Activated CD4-positive, alpha-beta memory T cell treated with anti-CD3 and anti-CD28 coated beads for 36 hours (primary cell): ENCODE measurements at places on chromosomes 11 and 22. TPM values are rescaled to one million over a fixed set of nuclear protein-coding genes. Genes with fewer than 3 reads are reported as not detected.

DNA sequence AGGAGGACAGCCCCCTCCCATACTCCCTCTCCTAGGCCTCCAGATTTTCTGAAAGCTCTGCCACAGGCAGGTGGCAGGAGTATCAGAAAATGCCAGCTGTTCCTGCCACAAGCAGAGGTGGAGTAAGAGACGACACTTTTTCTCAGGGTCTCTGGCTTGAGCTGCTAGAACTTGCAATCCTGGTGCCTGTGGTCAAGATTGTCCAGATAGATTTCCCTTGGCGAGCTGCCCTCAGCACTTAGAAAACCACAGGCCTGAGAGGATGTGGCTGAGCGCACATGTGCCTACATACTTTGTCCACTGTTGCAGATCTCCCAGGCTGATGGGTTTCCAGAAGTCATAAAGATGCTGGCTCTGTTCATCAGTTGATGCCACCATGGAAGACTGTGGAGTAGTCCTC, 65.7 kb upstream of the NAV2 start:
- no peaks in the 10 kb centered on the region for H3K4me1 ChIP-seq
- H3K36me3 ChIP-seq: no peaks in the 10 kb centered on the region
- DNase-seq: no peak
- H3K27ac ChIP-seq: no peak overlapping the region
- no peak overlapping the region for H3K4me3 ChIP-seq

GRCh38 chr22:48595511-48595905, 1232.2 kb downstream of the BRD1 start:
- no peak for DNase-seq
- no peaks in the 10 kb centered on the region for H3K4me1 ChIP-seq
- no peaks in the 10 kb centered on the region for H3K27me3 ChIP-seq
- H3K27ac ChIP-seq: no peak overlapping the region
- H3K4me3 ChIP-seq: no peak overlapping the region
- no peaks in the 10 kb centered on the region for H3K36me3 ChIP-seq

DNA sequence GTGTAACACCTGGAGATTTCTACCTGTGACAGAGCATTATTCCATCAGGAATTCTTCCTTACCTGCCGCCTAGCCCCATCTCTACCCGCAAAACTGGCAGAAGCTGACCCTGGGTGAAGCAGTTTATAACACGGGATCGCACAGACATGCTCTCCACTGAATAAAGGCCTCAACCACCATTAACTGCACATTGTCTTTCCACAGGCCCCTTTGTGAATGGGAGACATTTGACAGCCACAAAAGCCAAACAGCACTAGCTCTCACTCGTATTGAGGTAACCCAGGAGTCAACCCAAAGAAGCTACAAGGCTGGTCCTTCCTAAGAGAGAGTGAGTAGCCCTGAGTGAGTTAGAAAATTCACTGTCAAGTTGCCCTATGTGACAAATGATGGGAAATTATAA, 135.6 kb downstream of the RCN1 start:
- no peak overlapping the region for H3K4me3 ChIP-seq
- H3K36me3 ChIP-seq: no peaks in the 10 kb centered on the region
- no peak overlapping the region for H3K27ac ChIP-seq
- H3K27me3 ChIP-seq: peaks cover 6% of the 10 kb centered on the region
- no peaks in the 10 kb centered on the region for H3K4me1 ChIP-seq

GRCh38 chr11:86415026-86415425, 40.3 kb downstream of the CCDC81 start:
- DNase-seq: no peak
- no peak overlapping the region for H3K27ac ChIP-seq
- H3K4me1 ChIP-seq: peaks cover 6% of the 10 kb centered on the region

- no peak overlapping the region for H3K27ac ChIP-seq
- no peaks in the 10 kb centered on the region for H3K4me1 ChIP-seq
- no peak overlapping the region for H3K4me3 ChIP-seq
- peaks cover 3% of the 10 kb centered on the region for H3K27me3 ChIP-seq
- no peaks in the 10 kb centered on the region for H3K36me3 ChIP-seq
Observed at GRCh38 chr11:115085461-115086210, 407.3 kb downstream of the NXPE2 start.

DNA sequence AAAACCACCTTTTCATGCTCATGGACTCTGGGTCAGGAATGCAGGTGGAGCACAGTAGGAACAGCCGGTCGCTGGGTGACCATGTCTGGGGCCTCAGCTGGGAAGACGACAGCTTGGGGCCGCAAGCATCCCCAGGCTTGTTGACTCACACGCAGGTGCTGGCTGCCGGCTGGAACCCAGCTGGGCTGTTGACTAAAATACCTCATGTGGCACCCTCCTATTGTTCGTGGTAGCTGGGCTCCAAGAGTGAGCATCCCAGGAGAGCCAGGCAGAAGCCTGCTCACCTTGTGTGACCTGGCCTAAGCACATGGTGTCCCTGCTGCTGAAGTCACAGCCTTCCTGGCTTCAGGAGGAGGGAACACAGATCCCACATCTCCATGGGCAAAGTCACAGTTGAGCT, 9.4 kb downstream of the DPP3 start:
- no peak for DNase-seq
- peaks cover 2% of the 10 kb centered on the region for H3K4me1 ChIP-seq
- no peak overlapping the region for H3K4me3 ChIP-seq
- H3K36me3 ChIP-seq: peaks cover 19% of the 10 kb centered on the region
- H3K27me3 ChIP-seq: no peaks in the 10 kb centered on the region

- H3K27me3 ChIP-seq: peaks cover 29% of the 10 kb centered on the region
- no peak overlapping the region for H3K4me3 ChIP-seq
Observed at GRCh38 chr22:28938286-28938833, 55.0 kb downstream of the ZNRF3 start.

DNA sequence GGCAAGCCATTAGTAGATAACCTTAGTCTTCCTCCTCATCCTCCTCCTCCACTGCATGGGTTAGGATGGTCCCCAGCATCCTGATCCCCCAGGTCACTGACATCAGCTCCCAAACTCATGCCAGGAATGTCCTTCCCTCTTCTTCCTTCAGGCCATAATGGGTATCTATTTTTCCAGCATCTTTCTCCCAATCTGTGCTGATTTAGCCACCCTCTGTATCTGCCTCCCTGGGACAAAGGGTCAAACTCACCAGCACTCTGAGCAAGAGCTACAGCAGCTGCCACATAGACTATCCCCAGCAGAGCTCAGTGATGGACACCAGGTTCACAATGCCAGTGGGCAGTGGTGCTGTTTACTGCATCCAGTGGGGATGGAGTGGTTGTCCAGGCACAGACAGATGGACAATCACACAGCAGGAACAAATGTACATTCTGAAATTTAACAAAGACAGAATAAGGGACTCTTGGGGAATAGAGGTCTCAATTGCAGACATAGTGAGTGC, 115.2 kb upstream of the TOP3B start:
- peaks cover 10% of the 10 kb centered on the region for H3K4me1 ChIP-seq
- no peak for DNase-seq
- H3K27me3 ChIP-seq: peaks cover 24% of the 10 kb centered on the region
- H3K36me3 ChIP-seq: no peaks in the 10 kb centered on the region

DNA sequence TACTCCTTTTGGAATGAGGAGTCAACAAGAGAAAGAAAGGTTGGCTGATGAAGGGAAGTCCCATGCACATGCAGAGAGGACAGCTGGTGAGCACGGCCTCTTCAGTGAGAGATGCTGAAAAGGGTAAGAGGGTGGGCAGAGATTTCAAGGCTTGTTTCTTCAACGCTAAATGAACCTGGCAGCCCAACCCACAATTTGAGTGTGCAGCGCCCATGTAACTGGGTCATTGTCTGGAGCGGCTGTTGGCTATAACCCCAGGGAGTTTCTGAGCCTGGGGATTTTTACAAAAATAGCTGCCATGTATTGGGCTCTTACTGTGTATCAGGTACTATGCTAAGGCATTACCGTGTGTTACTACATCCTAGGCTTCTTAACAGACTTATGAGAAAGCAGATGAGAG, 594.1 kb downstream of the ETS1 start:
- H3K4me3 ChIP-seq: no peak overlapping the region
- H3K36me3 ChIP-seq: no peaks in the 10 kb centered on the region
- H3K27me3 ChIP-seq: peaks cover 3% of the 10 kb centered on the region
- H3K27ac ChIP-seq: no peak overlapping the region

DNA sequence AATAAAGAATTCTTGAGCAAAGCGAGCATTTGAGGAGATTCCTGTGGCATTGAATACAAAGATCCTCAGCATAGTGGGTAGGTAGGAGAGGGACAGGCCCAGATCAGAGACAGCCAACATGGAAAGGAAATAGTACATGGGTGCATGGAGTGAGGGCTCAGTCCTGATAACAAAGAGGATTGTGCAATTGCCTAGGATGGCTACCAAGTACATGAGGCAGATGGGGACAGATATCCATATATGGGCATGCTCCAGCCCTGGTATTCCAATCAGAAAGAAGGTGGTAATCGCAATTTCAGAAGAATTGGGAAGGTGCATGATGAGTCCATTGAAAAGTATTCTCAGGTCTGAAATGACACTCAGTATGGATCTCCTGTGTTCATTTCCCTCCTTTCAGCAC, 8.6 kb downstream of the OR51T1 start:
- H3K27ac ChIP-seq: no peak overlapping the region
- H3K4me1 ChIP-seq: no peaks in the 10 kb centered on the region
- H3K27me3 ChIP-seq: no peaks in the 10 kb centered on the region
- no peaks in the 10 kb centered on the region for H3K36me3 ChIP-seq

GRCh38 chr22:24816806-24817205, 10.8 kb downstream of the SGSM1 start:
- H3K36me3 ChIP-seq: peaks cover 16% of the 10 kb centered on the region
- H3K4me3 ChIP-seq: no peak overlapping the region
- no peaks in the 10 kb centered on the region for H3K4me1 ChIP-seq
- H3K27me3 ChIP-seq: no peaks in the 10 kb centered on the region

DNA sequence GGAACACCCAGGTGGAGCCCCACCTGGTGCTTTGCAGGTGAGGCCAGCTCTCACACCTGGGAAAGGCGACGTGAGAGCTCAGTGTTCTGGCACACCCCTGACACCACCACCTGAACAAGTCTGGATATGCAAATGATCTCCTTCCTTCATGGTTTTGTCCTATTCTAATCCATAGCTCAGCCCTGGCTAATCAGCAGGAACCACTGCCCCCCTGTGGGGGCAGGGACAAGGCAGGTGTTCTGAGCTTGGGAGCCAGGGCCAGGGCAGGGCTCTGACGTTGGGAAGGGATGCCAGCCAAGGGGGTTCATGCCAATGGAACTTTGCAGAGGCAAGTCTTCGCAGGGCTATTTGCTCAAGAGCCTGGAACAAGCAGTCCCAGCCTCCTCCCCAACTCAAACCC, 144.2 kb downstream of the TRIM29 start:
- H3K27me3 ChIP-seq: peaks cover 4% of the 10 kb centered on the region
- H3K36me3 ChIP-seq: no peaks in the 10 kb centered on the region
- H3K27ac ChIP-seq: no peak overlapping the region
- no peak for DNase-seq
- H3K4me1 ChIP-seq: no peaks in the 10 kb centered on the region

DNA sequence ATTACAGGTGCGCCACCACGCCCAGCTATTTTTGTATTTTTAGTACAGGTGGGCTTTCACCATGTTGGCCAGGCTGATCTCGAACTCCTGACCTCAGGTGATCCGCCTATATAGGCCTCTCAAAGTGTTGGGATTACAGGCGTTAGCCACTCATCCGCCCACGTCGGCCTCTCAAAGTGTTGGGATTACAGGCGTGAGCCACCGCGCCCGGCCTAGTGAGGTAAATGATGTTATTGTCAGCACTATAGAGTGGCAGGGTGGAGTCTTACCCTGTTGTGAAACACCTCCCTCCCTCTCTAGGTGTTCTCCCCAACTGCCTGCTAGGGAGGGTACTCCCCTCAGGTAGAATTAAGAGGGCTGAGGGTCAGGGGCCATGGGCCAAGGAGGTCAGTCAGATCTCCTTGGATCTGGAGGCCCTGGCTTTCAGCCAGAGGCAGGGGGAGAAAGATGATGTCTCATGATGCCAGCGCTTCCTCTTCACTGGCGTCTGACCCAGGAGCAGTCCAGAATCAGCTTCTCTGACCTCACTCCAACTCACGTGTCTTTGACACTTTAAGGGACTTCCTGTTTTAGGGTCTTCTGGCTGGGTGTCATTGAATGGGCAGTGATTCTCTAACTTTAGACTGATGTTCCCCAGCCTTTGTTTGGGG, 2.0 kb downstream of the GGA1 start:
- no peak for DNase-seq
- no peaks in the 10 kb centered on the region for H3K27me3 ChIP-seq
- no peaks in the 10 kb centered on the region for H3K36me3 ChIP-seq
- H3K4me3 ChIP-seq: peak overlapping the region; percentile 87
- H3K27ac ChIP-seq: no peak overlapping the region

- H3K27me3 ChIP-seq: no peaks in the 10 kb centered on the region
- H3K27ac ChIP-seq: no peak overlapping the region
- no peak for DNase-seq
- no peaks in the 10 kb centered on the region for H3K36me3 ChIP-seq
Observed at GRCh38 chr11:103699216-103699615, 337.2 kb upstream of the DDI1 start.

GRCh38 chr11:116412118-116412889, 360.5 kb downstream of the BUD13 start:
- H3K4me1 ChIP-seq: no peaks in the 10 kb centered on the region
- peaks cover 3% of the 10 kb centered on the region for H3K27me3 ChIP-seq
- no peak overlapping the region for H3K27ac ChIP-seq
- H3K36me3 ChIP-seq: no peaks in the 10 kb centered on the region
- DNase-seq: no peak

DNA sequence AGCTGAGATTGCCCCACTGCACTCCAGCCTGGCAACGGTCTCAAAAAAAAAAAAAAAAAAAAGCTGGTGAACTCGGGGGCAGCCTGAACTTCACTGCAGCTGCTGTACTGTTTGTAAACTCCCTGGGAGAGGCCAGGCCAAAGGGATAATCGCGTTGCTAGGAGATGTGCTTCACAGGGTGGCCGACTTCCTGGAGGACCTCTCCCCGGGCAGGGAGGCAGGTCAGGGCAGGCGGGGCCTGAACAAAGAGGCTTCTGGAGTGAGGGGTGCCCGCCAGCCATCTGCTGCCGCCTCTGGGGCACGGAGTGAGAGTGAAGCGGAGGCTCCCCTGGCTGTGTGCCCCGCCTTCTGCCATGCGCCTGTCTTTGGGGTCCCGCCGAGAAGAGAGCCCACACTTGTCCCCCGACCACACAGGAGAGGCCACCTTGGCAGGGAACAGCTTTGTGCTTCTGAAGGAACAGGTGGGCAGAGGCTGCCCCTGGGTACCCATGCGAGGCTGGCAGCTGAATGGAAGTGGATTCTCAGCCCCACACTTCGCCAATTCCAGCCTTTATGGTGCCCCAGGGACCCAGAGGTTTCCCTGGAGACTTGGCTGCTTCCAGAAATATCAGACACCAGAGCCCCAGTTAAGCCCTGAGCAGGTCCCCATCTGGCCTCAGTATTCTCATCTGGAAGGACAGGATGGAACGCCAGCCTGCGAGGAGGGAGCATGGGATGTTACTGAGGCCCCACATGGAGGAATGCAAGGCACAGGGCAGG, 29.6 kb downstream of the TMEM184B start:
- H3K36me3 ChIP-seq: peaks cover 9% of the 10 kb centered on the region
- H3K4me1 ChIP-seq: no peaks in the 10 kb centered on the region
- no peak overlapping the region for H3K27ac ChIP-seq
- no peak for DNase-seq

Gene CAPN5
- total RNA-seq: 1.1 TPM

Gene OR5B12
- total RNA-seq: not detected

Gene TTC36
- total RNA-seq: not detected

Gene IGLL1
- total RNA-seq: not detected

Gene MMP13
- not detected for total RNA-seq

Gene USH1C
- total RNA-seq: not detected

Gene RIMBP3B
- 0.48 TPM for total RNA-seq
